Right lobe of liver (tissue), 6 donors: ENCODE measurements at places on chromosomes 1 and 21. TPM values are rescaled to one million over a fixed set of nuclear protein-coding genes. Genes with fewer than 3 reads are reported as not detected.

Gene PEAR1
- 3.8 TPM for total RNA-seq

Gene AADACL4
- not detected for total RNA-seq

Gene AMY2A
- not detected for total RNA-seq

Gene LCE6A
- total RNA-seq: not detected

Gene PADI1
- 1.0 TPM for total RNA-seq

Gene KCNA10
- not detected for total RNA-seq

Gene CD2
- total RNA-seq: 0.13 TPM

Gene ANGPTL1
- total RNA-seq: 2.4 TPM

Gene DCST1
- total RNA-seq: not detected

Gene CFAP141
- not detected for total RNA-seq

Gene RBP7
- 5.1 TPM for total RNA-seq

DNA sequence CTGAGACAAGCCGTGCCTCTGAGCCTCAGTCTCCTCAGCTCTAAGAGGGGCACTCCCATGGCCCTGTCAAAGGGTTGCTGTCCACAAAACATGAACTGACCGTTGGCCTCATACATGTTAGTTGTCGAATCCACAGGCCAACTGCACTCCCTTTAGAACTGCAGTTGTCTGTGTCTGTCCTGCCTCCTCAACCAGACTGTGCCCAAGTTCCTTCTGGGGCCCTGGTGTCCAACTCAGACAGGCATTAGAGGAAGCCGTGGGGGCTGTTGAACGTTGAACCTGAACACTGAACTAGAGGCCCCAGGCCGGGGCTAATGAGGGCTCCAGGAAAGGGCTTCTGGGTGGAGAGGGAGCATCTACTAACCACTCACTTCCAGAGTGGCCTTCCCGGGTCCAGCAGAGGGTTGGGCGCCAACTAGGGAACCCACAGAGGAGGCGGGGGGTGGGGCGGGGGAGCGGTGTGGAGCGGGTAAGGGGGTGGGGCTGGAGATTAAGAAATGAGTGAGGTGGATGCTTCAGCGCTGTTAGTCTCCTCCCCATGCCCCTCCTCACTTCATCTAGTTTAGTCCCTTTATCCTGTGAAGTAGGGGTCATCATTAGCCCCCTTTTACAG is at the start of gene RAB42:
RAB42 (plus strand) TSS at position 558 of the 613 bp plus-strand sequence. CDS start 247 bp downstream, outside the sequence.
- peak within 1 kb of the TSS; percentile 39 for H3K4me3 ChIP-seq
- no peaks in the 10 kb centered on the region for H3K4me1 ChIP-seq
- no peak for DNase-seq
- H3K27me3 ChIP-seq: no peaks in the 10 kb centered on the region
- no peaks in the 10 kb centered on the region for H3K36me3 ChIP-seq

DNA sequence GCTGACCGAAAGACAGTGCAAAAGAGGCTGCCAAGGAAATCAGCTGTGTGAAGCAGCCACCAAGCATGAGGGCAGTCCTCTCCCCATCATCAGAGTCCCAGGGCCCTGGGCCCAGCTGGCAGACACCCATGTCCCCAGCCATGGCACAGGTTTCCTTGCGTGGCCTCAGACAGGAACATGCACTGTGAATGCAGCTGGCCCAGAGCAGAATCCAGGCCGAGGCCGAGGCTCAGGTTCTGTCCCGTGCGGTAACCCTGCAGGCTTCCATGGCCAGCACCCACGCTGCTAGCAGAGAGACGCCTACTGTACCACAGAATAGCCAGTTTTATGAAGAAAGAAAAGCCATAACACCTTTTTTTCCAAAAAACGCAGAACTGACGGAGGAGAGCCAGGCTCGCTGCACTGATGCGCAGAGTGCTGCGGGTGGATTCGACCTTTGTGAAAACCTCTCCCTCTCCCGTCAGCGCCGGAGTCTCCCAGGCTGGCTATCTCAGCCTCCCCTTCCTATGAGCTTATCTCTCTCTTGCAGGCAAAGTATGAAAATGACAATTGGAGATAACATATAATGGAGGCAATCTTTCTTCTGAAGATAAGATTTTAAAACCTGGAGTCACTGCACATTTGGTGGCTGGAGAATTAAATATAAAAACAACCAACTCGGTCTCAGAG is 106.6 kb downstream of the NPHP4 start:
- DNase-seq: no peak
- no peak overlapping the region for H3K27ac ChIP-seq
- no peaks in the 10 kb centered on the region for H3K36me3 ChIP-seq
- no peaks in the 10 kb centered on the region for H3K4me1 ChIP-seq
- no peaks in the 10 kb centered on the region for H3K27me3 ChIP-seq

GRCh38 chr1:184199438-184200085 is 148.0 kb downstream of the TSEN15 start:
- H3K27me3 ChIP-seq: no peaks in the 10 kb centered on the region
- H3K4me1 ChIP-seq: no peaks in the 10 kb centered on the region
- H3K27ac ChIP-seq: no peak overlapping the region

GRCh38 chr1:29136391-29136915 is 12.8 kb upstream of the TMEM200B start:
- no peaks in the 10 kb centered on the region for H3K27me3 ChIP-seq
- peak; percentile 88 for DNase-seq
- H3K4me1 ChIP-seq: no peaks in the 10 kb centered on the region
- no peak overlapping the region for H3K4me3 ChIP-seq
- H3K27ac ChIP-seq: no peak overlapping the region

DNA sequence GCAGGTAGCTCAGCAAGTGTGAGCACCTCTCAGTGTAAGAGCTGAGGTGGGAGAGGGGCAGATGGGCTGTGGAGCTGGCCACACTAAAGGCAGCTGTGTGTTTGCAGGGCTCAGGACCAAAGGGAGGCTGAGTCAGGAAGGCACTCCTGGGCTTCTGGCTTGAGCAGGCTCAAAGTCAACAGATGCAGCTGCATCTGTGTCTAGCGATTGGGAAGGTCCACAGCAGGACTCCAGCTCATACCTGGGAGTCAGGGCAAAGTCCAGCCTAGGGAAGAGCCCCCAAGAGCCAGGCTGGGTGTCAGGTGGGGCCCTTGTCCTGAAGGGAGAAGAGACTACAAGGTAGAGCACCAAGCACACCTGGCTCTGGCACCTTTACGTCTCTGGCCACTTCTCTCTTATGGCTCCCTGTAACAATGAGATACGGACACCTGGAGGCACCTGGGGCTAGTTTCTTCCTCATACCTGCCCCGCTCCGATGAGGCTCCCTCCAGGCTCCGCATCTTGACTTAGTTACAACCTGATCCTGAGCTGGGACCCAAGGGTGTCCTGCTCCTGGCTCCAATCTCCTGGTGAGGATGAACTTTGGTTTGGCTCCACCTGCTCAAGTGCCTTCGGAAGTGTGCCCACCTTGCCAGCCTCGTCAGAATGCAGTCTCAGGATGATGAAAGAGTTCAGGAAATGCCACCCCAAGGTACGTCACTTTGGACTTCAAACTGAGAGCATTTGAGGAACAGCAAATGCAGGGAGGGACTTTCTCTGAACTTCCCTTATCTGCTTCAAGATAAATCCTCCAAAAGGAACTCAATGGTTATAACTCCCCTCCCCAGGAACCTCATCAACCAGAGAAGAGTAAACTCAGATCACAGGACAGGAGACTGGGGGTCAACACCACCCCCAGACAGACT is 21.5 kb upstream of the SLC2A1 start:
- H3K4me3 ChIP-seq: no peak overlapping the region
- no peak for DNase-seq
- no peaks in the 10 kb centered on the region for H3K27me3 ChIP-seq
- H3K36me3 ChIP-seq: no peaks in the 10 kb centered on the region
- no peak overlapping the region for H3K27ac ChIP-seq

DNA sequence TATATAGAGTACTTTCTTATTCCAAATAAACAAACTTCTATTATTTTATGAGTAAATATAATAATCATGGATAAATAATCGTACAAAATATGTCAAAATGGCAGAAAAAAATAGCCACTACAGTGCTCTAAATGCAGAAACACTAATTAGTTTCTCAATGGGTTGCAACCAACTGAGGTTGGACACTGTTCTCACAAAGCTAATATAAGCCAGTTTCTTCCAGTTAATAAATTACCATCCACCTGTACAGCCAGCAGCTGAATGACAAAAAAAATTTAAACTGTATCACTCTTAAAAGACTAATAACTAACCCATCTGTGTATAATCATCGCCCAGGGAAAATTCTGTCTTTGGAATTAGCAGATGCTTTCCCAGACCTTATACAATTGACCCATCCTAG is 36.9 kb downstream of the GDAP2 start:
- H3K36me3 ChIP-seq: no peaks in the 10 kb centered on the region
- no peak overlapping the region for H3K27ac ChIP-seq
- H3K27me3 ChIP-seq: no peaks in the 10 kb centered on the region
- no peak overlapping the region for H3K4me3 ChIP-seq

DNA sequence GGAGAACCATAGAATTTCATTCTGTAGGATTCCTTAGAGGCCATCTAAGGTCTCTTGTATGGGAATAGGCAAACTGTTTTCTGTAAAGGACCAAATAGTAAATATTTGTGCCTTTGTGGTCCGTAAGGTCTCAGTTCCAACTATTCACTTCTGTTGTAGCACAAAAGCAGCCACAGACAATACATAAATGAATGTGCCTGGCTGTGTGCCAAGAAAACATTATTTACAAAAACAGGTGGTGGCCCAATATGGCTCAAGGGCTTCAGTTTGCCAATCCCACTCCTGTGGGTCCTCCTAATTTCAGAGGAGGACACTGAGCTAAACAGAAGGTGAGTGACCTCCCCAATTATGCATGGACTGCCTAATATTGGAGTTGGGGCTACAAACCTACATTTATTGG is 67.6 kb upstream of the EDEM3 start:
- no peak for DNase-seq
- no peak overlapping the region for H3K4me3 ChIP-seq
- no peaks in the 10 kb centered on the region for H3K36me3 ChIP-seq

- DNase-seq: no peak
- H3K27ac ChIP-seq: peak overlapping the region; percentile 83
- no peaks in the 10 kb centered on the region for H3K4me1 ChIP-seq
- peak overlapping the region; percentile 91 for H3K4me3 ChIP-seq
- no peaks in the 10 kb centered on the region for H3K36me3 ChIP-seq
These were observed 2.5 kb downstream of the TGFBR3 start for GRCh38 chr1:91883470-91883869.

GRCh38 chr1:235229868-235230267 is 68.8 kb upstream of the RBM34 start:
- DNase-seq: no peak
- no peaks in the 10 kb centered on the region for H3K4me1 ChIP-seq
- no peaks in the 10 kb centered on the region for H3K36me3 ChIP-seq
- no peaks in the 10 kb centered on the region for H3K27me3 ChIP-seq
- H3K4me3 ChIP-seq: no peak overlapping the region

GRCh38 chr1:191634801-191635508 is 523.3 kb upstream of the RGS18 start:
- no peak overlapping the region for H3K4me3 ChIP-seq
- no peak overlapping the region for H3K27ac ChIP-seq
- DNase-seq: no peak
- H3K36me3 ChIP-seq: no peaks in the 10 kb centered on the region
- no peaks in the 10 kb centered on the region for H3K27me3 ChIP-seq

- DNase-seq: no peak
- H3K36me3 ChIP-seq: peaks cover 1% of the 10 kb centered on the region
- no peaks in the 10 kb centered on the region for H3K27me3 ChIP-seq
- no peak overlapping the region for H3K4me3 ChIP-seq
These were observed 18.9 kb downstream of the METTL13 start for GRCh38 chr1:171800342-171800741.

GRCh38 chr1:47231301-47232186 is 481 bp downstream of the TAL1 start:
- no peaks in the 10 kb centered on the region for H3K4me1 ChIP-seq
- no peaks in the 10 kb centered on the region for H3K36me3 ChIP-seq
- no peak for DNase-seq
- H3K27ac ChIP-seq: peak overlapping the region; percentile 50

GRCh38 chr1:231705806-231706760 is 79.5 kb downstream of the DISC1 start:
- no peak overlapping the region for H3K27ac ChIP-seq
- H3K4me3 ChIP-seq: no peak overlapping the region
- H3K36me3 ChIP-seq: no peaks in the 10 kb centered on the region
- no peaks in the 10 kb centered on the region for H3K4me1 ChIP-seq
- DNase-seq: no peak

- peak overlapping the region; percentile 81 for H3K4me3 ChIP-seq
- H3K27me3 ChIP-seq: no peaks in the 10 kb centered on the region
- H3K27ac ChIP-seq: peak overlapping the region; percentile 73
- peaks cover 27% of the 10 kb centered on the region for H3K4me1 ChIP-seq
- no peaks in the 10 kb centered on the region for H3K36me3 ChIP-seq
- no peak for DNase-seq
These were observed 29.8 kb upstream of the A3GALT2 start for GRCh38 chr1:33350611-33351280.

DNA sequence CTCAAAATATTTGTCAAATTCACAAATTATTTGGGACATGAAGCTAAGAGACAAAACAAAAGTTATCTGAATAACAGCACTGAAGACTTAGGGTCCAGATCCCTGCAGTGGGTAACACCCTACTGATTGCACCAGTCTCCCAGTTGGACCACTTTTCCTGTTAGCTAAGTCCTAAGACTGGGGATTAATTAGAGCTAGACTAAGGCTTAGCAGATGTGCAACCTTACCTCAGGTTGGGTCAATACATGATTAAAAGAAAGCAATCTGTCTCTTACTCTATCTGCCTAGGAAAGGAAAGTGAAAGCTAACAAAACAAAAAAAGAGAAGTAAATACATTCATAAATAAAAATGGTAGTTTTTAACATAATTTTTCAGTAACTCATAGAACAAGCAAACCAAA is 737.2 kb upstream of the CHRM3 start:
- DNase-seq: no peak
- no peaks in the 10 kb centered on the region for H3K27me3 ChIP-seq
- H3K36me3 ChIP-seq: no peaks in the 10 kb centered on the region
- no peak overlapping the region for H3K4me3 ChIP-seq
- H3K4me1 ChIP-seq: no peaks in the 10 kb centered on the region
- H3K27ac ChIP-seq: no peak overlapping the region

DNA sequence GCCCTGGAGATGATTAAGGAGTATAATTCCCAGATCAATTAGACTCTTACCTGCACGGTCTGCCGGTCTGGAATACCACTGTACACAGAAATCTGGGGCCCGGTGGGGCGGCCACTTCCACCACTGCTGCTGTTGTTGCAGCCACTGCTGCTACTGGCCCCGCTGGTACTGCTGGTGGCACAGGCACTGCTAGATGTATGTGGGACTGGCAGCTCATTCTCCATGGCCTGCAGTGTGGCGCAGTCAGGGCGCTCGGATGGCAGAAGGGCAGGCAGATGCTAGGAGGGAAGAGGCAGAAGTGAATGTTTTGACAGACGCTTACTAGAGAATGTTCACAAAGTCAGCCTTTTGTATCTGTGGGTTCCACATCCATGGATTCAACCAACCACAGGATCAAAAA is 54.4 kb upstream of the A3GALT2 start:
- no peaks in the 10 kb centered on the region for H3K27me3 ChIP-seq
- no peaks in the 10 kb centered on the region for H3K4me1 ChIP-seq
- H3K4me3 ChIP-seq: no peak overlapping the region
- no peaks in the 10 kb centered on the region for H3K36me3 ChIP-seq
- no peak overlapping the region for H3K27ac ChIP-seq
- DNase-seq: no peak

GRCh38 chr1:73898540-73898939 is 299.4 kb downstream of the LRRIQ3 start:
- no peaks in the 10 kb centered on the region for H3K27me3 ChIP-seq
- DNase-seq: no peak
- H3K4me3 ChIP-seq: no peak overlapping the region
- H3K27ac ChIP-seq: no peak overlapping the region
- H3K36me3 ChIP-seq: no peaks in the 10 kb centered on the region
